AG09309 (cell line): ENCODE measurements at places on chromosomes 3 and 15.

DNA sequence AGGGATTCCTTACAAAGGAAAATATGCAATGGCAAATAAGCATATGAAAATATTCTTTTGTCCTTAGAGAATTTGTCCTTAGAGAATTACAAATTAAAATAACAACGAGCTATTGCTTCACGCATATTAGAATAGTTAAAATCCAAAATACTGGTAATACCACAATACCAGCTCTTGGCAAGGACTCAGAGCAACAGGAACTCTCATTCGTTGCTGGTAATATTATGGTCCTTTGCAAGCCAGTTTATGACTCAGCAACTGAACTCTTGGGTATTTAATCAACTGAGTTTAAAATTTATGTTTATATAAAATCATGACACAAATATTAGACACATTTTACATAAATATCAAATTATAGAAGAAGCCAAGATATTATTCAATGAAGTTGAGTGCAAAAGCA is 1730.4 kb downstream of the SI start:
- no peak for DNase-seq

DNA sequence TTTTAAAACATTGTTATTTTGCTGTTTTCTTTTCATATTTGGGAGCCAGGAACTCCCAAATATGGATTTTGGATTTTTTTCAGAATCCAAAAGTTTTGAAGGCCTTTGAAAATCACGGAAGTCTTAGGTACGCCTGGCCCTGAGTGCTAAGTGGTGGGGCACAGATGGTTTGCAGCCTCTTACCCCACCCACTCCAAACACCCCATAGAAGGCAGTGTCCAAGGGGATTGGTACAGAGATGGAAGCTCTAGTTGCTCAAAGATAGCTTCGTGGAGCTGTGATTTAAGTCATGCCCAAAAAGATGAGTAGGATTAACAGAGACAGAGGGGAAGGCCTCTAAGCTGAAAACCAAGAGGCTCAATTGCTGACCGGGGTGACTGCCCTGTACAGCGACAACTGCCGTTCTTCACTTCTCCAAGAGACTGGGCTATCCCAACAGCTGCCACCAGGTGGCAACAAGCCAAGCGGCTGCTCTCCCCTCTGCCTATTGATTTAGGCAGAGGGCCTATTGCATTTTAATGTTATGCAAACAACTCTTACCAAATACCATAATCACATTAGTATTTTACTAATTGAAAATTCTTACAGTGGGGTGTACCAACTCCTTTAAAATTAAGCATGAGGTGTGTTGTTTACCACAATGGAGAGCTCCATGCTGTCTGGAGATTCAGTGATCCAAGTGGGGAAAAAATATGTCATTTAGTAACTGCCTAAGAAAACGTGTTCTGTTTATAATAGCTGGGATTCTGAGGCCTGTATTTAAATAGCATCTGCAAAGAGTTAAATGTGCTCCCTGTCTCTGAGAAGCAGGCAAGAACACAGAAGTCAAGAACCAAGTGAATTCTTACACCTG is 64.0 kb upstream of the C15orf61 start:
- DNase-seq = no peak

- DNase-seq = no peak
Measured at GRCh38 chr15:85026304-85027032, 44.8 kb downstream of the PDE8A start.

- no peak for DNase-seq
Measured at GRCh38 chr15:47987461-47987860, 133.3 kb upstream of the SLC24A5 start.

DNA sequence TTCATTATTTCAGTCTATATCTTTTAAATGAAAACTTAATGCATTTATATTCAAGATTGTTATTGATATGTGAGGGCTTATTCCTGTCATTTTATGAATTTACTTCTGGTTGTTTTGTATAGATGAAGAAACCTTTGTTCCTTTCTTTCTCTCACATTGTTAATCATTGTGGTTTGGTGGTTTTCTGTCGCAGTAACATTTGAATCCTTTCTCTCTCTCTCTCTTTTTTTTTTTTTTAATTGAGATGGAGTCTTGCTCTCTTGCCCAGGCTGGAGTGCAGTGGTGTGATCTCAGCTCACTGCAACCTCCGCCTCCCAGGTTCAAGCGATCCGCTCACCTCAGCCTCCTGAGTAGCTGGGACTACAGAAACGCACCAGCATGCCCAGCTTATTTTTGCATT is 22.1 kb downstream of the AGBL1 start:
- DNase-seq = no peak

DNA sequence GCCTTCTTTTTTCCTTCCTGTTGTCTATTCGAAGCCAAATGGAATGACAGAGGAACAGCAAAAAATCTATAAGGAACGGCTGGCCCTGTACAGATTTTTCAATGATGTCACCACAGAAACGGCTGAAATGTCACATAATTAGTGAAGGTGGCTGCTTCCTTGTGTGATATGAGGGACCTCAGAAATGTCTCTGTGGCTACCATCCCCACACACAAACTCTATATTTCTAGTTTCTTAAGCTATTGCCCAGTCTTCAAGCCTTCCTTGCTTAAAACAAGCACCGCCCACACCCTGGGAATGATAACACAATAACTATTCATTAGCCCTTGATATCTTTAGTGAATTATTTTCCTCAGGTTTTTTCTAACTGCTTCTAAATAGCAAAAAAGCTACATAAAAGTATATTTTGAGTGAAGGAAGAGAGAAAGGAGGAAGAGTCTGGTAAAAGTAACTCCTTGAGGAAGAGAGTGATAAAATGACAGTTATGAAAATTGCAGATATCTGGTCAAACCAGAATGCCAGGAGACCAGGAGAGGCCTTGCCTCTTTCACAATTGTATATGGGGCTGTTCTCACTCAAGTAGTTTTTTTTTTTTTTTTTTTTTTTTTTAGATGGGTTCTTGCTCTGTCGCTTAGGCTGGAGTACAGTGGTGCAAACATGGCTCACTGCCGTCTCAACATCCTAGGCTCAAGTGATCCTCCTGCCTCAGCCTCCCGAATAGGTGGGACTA is 38.7 kb downstream of the FMN1 start:
- DNase-seq = no peak

DNA sequence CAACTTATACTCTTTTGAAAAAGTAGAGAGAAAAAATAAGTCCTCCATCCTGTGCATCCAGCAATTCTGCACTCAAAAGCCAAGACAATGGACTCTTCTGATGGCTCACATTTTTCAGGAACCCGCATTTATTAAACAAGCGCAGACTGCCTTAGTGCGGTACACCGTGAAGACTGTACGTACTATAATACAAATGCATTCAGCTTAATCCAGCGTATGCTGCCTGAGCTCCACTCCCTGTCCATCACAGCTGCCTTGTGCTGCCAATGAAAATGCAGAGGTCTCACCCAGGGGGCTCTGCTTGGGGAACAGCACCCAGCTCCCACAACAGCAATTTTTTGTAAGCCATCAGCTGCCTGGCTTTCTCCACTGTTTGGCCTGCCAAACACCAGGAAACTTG is 350.9 kb downstream of the ULK4 start:
- DNase-seq = no peak

DNA sequence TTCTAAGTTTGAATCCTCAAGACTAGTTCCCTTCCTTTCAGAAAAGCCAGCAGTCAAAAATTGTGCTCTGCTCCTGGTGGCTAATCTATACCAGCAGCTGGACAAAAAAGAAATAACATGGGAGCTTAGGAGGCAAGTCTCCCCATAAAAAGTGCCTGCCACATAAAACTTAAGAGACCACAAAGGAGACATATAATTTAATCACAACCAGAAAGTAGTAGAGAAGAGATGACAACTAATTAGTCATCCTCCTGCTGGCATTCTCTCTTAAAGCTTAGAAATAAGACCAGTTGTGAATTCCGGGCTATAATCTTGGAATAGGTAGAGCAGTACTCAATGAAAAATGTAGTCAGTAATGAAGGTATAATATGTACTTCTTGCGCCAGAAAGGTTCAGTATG is 20.2 kb upstream of the IMPG2 start:
- DNase-seq = peak; percentile 24

DNA sequence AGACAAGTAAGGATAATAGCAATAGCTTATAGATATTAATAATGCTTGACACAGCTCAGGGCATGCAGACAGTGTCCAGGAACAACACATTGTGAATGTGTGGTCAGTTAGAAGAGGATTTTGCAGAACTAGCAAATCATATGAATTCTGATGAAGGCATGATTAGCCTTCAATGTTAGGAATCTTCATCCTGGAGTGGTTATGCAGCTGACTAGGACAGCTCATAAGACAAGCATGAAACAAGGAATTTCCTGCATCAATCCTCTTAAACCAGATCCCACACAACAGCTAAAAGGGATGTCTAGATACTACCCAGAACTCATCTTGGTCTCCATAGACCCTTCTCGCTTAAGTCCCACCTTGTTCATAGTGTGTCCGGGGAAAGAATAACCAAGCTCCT is 499.0 kb upstream of the ATP11B start:
- no peak for DNase-seq

DNA sequence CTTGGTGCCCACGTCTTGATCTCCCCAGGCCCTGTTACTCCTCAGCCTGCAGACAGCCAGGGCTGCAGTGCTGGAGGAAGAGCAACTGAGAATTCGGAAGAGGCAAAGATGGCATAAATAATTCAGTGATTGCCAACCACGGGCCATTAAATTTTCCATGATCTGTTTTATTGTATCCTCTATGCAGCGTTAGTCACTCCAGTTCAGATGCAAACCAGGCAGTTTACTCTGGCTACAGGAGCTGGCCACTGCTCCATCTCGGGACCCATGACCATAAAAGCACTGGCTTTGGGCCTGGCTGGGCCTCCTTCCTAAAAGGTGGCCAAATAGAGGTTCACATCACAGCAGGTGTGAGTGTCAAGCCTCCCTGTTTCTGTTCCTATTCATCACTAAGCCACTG is 137.6 kb upstream of the TLE3 start:
- DNase-seq = peak; percentile 35

DNA sequence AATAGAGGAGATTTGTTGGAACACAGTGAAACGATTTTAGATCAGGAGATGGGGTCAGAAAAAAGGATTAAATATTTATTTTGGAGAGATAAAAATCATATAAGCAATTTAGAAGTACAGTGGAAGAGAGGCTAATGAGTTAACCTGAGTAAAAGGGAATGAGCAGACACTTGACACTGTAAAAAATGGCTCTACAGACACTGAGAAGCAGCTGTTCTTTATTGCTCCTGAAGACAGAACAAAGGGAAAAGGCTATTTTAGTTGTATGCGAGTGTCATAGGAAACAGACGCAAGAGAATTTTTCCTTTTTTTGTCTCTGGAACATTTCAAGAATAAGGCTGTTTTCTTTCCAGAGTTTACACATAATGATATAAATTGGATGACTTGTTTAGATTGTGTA is 34.3 kb downstream of the ASTE1 start:
- DNase-seq = no peak

DNA sequence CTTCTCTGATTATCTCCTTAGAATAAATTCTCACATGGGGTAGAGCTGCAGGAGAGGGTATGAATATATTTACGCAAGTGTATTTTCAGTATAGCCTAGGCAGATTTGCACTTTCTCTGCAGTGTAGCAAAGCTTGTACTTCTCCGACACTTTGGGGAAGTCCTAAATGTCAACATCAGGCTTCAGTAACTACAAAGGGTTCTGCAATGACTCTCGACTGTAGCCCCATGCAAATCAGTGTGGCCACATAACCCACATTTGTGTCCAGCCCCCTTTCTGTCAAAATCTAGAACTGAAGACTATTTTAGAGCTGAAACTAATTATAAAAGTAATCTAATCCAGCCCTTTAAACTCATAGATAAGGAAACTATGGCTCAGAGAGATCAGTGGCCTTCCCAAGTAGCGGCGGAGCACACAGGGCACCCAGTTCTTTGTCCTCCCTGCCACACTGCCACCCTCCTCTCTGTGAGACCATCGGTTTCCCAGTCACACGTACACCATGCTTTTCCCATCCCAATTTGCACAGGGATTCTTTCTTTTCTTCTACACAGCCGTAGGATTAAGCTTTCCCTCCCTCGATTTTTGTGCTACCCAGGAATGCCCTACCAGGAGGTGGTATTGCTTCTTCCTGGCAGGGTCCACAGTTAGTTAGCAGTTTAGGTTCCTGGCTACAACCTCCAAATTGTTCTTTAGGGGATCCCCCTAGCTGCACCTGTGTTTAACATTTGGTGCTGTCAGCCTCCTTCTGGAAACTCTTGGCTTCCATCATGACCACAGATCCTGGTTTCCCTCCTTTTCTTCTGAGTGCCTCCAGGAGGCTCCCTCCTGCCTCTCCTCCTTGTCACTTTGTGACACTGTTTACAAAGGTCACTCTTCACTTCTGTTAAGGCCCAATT is 22.9 kb downstream of the MRAS start:
- no peak for DNase-seq

DNA sequence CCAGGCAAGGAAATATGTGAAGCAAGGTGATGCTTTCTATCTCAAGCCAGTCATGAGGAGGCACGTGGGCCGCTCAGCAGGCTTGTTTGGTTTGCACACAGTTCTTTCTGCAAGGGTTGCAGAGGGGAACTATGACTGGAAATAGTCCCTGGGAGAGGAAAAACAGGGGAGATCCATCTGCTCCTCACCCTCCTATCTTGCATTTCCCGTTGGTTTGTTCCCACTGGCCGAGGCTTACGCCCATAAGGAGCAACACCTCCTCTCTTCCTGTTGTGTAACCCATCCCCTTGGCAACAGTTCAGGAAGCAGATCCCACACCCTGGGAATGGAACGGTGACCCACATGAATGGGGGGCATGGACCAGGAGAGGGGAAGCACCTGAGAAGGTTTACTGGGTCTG is 72.1 kb upstream of the MAGI1 start:
- DNase-seq = no peak

DNA sequence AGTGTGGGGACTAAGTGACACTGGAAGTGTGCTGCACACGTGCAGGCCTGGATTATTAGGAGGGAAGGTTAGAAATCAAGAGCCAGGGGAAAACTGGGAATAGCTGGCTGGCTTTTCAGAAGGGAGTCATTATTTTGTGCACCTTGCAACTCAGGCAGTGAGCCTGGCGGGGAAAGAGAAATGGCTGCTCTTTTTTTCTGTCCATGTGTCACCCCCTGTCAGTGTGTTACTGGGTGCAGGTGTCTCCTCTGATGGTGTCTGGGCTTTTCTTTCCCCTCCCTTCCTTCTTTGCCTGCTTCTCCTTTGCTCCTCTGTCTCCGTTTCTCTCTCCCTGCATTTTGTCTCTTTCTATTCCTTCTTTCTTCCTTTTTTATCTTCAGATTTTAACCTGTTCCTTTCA is 130.7 kb downstream of the APBA2 start:
- no peak for DNase-seq

DNA sequence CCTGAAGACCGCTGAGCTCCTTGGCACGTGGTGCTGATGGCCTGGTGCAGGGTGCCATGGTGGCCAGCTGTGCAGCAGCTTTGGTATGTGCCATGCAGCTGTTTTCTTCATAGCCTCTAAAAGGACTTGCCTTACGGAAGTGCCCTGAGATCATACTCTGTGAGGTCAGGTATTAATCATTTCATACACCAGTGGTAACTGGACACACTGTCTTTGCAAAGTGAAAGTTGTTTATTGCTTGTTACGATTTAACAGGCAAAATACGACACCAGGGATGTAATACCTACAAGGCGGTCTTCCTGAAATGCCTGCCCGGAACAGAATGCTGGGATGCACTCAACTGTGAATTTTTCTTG is 184.6 kb downstream of the ATP10A start:
- no peak for DNase-seq

GRCh38 chr15:68201879-68202261 is 3.3 kb downstream of the CALML4 start:
- DNase-seq = no peak
